Skeletal muscle cell (primary cell): ENCODE measurements at places on chromosomes 6 and 20.
A peak's percentile ranks its signal among the peaks of the same experiment; 100 is the strongest.

DNA sequence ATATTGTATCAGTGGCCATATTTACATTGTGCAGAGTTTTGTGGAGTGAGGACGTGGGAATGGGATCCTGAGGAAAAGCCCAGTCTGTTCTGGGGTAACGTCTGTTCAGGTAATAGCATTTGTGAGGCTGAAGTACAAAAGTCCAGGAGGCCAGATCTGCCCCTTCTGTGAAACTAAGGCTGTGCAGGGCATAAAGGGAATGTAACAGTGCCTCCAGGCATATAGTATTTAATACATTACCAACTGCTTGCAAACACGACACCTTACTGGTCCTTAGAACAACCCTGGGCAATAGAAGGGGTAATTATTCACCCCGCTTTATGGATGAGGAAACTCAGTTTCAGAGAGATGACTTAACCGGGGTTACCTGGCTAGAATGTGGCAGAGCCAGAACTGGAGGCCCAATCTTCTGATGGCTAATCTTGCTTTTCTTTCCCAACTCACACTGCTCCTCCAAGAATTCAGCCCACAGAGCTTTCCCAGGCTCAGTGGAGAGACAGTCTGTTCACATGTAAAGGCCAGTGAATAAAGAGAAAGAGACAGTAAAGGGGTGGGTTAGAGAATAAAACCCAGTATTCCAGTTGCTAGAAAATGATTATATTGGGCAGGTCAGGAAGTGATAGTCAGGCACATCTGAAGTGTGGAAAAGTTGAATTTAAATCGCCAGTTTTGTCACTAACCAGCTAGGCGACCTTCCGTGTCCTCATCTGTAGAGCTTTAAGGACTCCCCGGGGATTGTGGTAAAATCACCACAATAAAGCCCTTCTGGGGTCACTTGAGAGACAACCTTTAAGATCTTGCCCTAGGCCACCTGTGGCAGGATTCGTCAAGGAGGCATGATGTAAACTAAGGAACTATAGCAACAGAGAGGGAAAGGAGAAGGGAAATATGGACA lies 280.7 kb upstream of the CITED2 start:
- no peak for DNase-seq

DNA sequence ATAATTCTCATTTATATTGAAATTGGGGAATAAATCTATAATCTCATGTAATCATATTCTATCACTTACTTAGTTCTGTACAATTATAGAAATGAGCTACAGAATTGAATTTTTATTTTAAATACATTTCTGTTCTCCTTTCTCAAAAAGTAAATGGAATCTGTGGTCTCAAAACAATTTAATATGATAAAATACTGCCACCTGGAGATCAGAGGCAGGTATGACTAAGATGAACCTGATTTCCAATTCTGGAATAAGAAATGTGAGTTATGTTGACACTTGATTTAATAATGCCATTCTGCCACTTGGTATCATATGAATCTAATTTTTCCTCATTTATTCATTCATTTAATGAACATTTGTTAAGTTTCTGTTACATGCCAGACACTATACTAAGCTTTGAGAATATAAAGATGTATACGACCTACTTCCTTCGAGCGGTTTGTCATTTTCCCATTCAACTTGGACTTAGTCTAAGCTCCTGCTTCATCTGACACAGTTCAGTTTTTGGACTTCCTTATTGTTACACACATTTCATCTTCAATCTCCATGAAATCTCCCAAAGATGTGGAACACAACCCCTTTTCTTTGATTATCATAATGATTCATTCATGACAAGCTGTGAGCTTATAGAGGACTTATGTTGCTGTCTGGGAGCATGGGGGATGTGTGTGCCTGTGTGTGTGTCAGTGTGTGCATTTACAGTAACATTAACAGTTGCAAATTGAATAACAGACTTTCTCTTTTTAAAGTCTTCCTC lies 7.5 kb upstream of the CCDC28A start:
- peak; percentile 9 for DNase-seq

- DNase-seq = no peak
These were observed 3.0 kb upstream of the SEMG2 start for GRCh38 chr20:45218124-45218523.

GRCh38 chr6:38552121-38552520 lies 87.6 kb downstream of the BTBD9 start:
- DNase-seq = no peak

DNA sequence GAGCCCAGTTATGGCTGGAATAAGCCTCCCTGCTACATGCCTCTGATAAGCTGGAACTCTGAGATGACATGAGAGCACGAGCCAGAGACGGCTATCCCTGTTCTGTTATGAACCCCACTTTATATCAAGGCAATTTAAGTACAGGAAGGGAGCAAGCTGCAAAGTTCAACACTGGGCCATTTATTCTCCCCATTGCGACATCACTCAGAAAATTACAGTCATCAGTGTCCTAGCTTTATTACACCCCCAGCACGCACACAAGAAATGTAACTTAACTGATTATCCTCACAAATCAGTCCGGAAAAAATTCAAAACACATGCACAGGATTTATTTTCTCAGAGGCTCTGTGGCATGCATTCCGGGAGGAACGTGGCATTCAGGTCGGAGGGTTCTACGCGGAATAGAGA lies 125.3 kb upstream of the SLC2A12 start:
- no peak for DNase-seq

GRCh38 chr20:38610521-38610920 lies 8.9 kb downstream of the ARHGAP40 start:
- no peak for DNase-seq

DNA sequence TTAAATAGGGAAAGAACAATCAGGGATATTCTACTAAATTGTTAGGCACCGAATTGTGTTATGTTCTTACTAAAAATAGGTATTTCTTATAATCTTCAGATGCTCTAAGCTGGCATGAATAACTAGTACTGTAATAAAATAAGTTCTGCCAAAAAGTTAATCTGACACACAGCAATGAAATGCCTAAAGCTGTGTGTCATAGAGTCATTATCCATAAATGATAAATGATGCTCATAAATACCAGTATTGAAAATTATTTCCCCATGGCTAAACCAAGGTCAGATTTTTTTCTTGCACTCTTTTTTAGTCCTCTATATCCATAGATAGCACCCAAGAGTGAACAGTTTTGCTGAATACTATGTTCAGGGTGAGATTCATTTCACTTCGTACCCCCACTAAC lies 11.7 kb upstream of the PRIM2 start:
- no peak for DNase-seq

GRCh38 chr20:37365760-37366638 lies 20.1 kb downstream of the SRC start:
- no peak for DNase-seq

GRCh38 chr6:90440586-90441283 lies 144.1 kb upstream of the BACH2 start:
- DNase-seq = no peak

- DNase-seq = peak; percentile 86
These were observed 55.0 kb downstream of the TRIM38 start for GRCh38 chr6:26017632-26017966.

DNA sequence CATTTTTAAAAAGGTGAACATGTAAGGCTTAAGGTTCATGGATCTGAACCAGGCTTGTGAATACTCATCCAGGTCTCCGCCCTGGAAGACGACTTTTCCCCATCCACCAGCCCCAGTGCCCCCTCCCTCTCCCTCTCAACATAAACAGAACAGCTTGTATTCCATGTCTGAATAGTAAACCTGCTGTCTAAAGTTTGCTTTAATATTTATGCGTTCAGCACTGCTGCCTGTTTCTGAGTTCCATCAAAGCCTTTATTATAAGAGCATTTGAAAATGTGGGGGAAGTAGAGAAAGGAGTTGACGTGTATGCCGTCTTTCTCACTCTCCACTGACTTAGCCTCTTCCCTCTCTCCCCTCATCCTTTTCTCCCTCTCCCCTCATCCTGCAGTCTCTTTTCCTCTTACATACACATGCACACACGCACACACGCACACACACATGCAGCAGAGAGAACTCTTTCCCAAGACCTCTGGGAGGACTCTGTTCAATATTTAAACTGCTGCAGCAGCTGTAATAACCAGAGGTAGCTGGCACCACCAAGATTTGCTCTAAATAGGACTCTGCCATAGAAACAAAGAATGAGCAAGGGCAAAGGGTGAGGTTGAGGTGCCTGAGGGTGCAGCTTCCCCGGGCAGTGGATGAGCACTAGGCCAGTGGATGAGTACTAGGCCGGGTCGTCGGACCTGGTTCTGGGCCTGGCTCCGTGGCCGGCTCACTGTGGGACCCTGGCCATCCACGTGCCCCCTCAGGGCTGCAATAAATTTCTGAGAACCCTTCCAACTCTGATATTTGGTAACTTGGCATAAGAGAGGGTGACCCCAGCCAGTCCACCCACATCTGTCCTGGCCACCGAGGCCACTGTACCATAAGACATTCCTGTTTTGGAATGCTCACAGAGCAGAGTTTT lies 35.4 kb upstream of the VSTM2L start:
- DNase-seq = no peak

GRCh38 chr6:154289818-154290508 lies 66.6 kb downstream of the IPCEF1 start:
- no peak for DNase-seq

DNA sequence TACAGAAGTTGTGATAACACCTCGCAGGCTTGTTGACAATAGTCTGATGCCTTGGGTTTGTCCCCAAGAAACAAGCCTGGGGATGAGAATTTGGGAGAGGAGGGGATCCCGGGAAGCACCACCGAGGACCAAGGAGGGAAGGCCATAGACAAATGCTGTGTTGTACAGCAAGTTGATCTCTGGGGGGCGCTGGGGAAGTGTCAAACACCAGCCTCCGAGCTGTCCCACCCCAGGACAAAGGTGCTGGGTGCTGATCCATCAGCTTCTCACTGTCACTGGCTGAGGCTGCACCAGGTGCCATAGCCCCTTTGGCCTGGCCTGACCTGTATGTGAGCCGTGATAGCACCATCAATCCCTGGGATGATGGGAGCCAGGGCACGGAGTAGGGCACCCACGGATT lies 64.0 kb downstream of the SYNDIG1 start:
- DNase-seq = no peak

DNA sequence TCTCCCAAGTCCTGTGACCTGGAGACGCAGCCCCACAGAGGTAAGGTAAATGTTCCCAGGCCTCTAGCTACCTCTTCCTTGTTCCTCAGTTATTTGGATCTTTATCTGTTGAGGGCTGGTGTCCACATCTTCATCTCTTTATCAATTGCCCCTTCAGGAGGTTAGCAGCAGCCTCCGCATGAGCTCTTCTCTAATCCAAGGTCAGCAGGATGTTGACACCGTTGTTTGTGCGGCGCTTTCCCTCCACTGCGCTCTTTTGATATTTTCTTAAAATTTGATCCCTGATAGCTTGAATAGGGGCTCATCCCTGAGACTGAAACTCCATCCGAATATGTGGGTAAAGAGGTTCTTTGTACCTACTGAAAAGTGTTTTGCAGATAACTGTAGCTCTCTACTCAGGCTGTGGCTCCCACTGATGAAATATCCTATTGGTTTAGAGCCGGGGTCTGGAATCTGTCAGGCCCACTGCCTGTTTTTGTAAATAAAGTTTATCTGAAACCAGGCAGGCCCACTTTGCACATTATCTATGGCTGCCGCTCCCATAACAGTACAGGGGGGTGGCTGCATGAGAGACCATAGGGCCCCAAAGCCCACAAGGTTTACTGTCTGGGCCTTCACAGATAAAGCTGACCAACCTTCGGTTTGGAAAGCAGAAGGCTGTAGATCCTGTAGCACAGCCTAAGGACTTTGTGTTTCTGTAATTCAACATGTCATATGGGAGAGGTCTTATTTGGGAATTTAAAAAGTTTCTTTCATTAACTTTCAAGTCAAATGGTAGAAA lies 362.6 kb downstream of the QKI start:
- no peak for DNase-seq

DNA sequence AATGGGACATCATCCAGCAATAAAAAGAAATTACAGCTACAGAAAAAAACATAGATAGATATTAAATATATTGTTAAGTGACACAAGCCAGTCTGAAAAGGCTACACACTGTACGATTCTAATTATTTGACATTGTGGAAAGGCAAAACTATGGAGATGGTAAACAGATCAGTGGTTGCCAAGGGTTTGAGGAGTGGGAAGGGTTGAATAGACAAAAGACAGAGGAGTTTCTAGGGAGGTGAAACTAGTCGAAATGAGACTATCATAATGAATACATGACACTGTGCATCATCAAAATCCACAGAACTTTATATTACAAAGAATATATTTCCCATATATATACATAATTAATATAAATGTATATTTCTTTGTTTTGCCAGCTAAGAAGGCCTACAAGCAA lies 9.8 kb downstream of the EPM2A start:
- DNase-seq = no peak

DNA sequence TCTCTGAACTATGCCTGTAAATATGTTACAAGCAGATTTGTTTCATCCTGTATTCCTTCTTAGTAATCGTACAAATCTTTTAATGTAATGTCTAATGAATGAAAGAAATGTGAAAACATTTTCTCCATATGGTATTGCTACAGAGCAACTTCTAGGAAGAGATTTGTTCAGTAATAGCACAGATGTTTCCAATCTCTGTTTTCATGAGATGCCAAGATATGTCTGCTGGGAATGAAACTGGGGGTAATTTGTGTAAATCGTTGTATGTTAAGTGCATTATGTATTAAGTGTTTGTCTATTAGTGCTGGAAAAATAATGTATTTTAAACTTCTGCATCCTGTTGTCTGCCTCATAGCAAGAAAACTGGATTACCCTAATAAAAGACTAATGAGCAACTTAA lies 722.2 kb upstream of the EYS start:
- DNase-seq = no peak

GRCh38 chr6:111802720-111803330 lies 70.4 kb downstream of the FYN start:
- no peak for DNase-seq

DNA sequence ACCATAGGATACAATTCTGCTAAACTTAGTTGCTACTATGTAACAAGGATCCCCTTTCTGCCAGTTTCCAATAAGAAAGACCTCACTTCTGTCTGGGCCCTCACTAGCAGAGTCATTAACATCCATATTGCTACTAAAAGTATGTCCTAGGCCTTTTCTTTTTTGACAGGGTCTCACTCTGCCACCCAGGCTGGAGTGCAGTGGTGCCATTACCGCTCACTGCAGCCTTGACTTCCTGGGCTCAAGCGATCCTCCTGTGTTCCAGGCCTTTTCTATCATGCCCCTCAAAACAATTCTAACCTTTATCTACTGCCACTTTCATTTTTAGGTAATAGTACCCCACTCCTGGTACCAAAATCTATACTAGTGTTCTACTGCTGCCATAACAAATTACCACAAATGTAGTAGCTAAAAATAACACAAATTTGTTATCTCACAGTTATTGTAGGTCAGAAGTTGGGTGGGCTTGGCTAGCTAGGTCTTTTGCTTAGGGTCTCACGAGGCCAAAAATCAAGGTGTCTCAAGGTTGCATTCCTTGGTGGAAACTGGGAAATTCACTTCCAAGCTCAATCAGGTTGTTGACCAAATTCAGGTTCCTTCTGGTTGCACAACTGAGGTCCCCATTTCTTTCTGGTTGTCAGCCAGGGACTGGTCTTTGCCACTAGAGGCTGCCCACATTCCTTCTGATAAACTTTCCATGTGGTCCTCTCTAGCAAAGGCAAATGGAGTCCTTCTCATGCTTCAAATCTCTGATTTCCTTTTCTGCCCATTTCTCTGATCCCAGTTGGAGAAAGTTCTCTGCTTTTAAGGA lies 3.0 kb downstream of the CSNK2A1 start:
- no peak for DNase-seq
